Muscle of arm (tissue), 14 donors: ENCODE measurements at places on chromosomes 11 and 22. TPM values are rescaled to one million over a fixed set of nuclear protein-coding genes. Genes with fewer than 3 reads are reported as not detected.
A peak's percentile ranks its signal among the peaks of the same experiment; 100 is the strongest.

DNA sequence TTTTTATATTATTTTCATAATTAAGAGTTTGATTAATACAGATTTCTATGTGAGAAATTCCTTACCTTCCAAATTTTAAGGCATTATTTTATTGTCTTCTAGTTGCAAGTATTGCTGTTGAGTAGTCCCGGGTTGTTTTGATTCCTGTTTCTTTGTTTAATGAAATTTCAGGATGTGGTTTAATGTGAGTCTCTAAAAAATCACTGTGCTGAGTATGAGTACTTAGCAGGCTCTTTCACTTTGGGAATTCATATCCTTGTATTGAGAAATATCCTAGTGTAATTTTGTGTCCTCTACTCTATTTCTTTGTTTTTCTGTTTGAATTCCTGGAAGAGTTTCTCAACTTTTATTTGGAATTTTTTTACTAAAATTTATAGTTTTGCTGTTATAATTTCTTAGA, 113.2 kb downstream of the TMEM135 start:
- DNase-seq: no peak

DNA sequence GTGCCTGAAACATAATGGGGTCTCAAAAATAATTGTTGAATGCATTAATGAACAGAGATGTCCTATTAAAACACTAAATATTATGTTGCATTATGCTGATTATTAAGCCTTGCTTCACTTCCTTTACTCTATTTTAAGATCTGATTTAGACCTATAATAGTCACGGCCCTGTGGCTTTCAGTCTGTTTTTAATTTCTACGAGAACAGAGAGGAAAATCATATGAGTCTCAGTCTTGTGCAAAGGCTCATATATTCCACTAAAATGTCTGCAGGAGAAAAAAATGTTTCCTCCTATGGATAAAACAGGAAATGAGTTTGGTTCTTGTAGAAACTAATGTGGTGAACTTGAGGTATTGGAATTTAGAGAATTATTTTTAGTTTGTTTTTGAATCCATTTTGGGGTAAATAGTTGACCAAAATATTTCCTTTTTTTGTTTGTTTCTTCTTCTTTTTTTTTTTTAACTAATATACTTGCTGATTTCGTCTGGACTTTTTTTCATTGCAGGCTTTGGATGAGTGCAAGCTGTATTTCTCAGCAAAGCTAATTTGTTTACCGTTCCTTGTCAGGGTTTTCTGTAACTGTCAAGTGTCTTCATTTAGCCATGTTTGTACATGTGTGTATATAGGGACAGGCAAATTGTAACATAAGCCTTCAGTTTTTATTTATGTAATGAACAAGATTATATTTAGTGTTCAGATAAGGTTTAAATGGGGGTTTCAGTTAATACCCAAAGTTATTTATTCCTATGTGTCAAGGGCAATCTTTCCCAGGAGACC, 139.1 kb upstream of the DDI1 start:
- no peak for DNase-seq

GRCh38 chr11:65844231-65844872, 10.6 kb downstream of the SNX32 start:
- no peak for DNase-seq

DNA sequence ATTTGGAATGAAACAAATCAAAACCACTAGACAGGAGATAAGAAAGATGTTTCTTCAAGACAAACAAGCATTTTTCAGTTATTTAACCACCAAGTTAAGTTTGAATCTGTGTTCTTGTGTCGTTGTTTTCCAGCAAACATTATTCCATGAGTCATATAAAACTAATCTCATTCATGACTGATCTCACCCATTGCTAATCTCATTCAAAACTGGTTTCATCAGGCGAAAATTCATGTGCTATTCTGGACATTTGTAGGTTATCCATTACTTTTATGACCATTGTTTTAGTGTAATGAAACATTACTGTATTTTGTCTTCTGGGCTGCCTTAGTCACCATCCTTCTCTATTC, 221.8 kb downstream of the DDX10 start:
- no peak for DNase-seq

- no peak for DNase-seq
These were observed 52.4 kb downstream of the MCM5 start for GRCh38 chr22:35452351-35452781.

GRCh38 chr11:78262691-78263090, 74.0 kb downstream of the USP35 start:
- DNase-seq: peak; percentile 41

- DNase-seq: no peak
These were observed 1.1 kb downstream of the RRP8 start for GRCh38 chr11:6602096-6602940.

- no peak for DNase-seq
These were observed 11.1 kb downstream of the OTOG start for GRCh38 chr11:17558025-17558780.

Gene OR6T1
- polyA plus RNA-seq: not detected

- no peak for DNase-seq
These were observed 23.7 kb upstream of the FXYD6 start for GRCh38 chr11:117900121-117900648.
